ENCODE measurements at places on chromosomes 4 and X.

DNA sequence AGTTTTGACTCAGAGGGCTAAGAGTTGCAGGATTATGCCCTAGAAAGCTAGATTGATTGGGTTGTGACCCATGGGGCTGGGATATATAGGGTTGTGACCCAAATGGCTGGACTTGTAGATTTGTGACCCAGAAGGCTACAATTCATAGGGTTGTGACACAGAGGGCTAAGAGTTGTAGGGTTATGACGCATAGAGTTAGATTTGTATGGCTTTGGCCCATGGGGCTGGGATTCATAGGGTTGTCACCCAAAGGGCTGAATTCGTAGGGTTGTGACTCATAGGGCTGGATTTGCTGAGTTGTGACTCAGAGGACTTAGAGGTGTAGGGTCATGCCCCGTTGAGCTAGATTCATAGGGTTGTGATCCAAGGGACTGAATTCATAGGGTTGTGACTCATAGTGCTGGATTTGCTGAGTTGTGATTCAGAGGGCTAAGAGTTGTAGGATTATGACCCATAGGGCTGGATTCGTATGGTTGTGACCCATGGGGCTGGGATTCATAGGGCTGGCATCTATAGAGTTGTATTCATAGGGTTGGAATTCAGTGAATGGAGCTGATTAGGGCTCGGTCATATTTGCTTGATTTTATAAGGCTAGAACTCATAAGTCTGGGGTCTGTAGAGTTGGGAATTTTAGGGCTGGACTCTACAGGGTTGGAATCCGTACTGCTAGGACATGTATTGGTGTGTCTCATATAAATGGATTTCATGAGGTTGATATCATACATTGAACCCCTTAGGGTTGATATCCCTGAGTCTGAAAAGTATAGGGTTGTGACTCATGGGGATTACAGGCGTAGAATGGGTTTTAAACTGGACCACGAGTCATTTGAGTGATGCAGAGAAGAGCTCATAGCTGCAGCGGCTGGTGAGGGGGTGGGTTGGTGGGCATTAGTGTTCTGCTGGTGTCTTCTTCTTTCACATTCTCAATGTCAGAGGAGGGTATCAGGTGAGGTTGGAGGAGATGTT lies 125.7 kb downstream of the CRLF2 start:
- no peak for DNase-seq

GRCh38 chr4:168717847-168718246 lies 221.0 kb downstream of the PALLD start:
- DNase-seq = no peak

GRCh38 chr4:40515398-40516293 lies 114.0 kb downstream of the RBM47 start:
- no peak for DNase-seq

- DNase-seq = no peak
Observed at GRCh38 chr4:132827522-132827921, 321.6 kb upstream of the PCDH10 start.

DNA sequence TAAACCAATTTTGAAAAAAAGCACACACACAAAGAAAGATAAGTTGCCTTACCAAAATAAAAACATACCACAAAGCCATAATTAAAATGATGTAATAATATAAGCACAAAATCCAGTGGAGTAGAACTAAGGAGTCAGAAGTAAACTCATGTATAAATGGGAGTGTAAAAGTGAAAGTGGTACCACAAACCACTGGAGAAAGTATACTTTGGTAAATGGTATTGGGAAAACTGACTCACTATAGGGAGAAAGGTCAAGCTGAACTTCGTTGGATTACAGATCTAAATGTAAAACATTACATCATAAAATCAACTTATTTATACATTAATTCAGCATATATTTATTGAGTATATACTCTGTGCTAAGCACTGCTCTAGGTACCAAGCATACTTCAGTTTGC lies 46.3 kb upstream of the HHIP start:
- no peak for DNase-seq

DNA sequence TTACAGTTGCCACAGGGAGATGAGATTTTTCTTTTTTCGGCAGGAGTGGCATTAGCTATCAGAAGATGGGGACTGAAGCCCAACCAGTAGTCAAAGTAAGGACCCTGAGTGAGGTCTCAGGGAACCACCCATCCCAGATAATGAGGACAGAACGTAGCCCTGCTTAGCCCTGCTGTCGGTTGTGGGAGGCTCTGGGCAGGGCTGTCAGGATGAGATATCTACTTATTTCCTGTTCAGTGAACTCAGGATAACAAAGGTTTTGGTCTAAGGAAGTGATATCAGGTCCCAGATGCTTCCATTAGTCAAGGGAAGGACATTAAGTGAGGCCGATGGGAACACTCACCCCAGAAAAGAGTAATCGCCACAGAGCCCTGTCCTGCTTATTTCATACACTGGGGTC lies 2.3 kb downstream of the MAGEB16 start:
- no peak for DNase-seq

- DNase-seq = no peak
Observed at GRCh38 chr4:118351851-118352827, 664 bp downstream of the PRSS12 start.

DNA sequence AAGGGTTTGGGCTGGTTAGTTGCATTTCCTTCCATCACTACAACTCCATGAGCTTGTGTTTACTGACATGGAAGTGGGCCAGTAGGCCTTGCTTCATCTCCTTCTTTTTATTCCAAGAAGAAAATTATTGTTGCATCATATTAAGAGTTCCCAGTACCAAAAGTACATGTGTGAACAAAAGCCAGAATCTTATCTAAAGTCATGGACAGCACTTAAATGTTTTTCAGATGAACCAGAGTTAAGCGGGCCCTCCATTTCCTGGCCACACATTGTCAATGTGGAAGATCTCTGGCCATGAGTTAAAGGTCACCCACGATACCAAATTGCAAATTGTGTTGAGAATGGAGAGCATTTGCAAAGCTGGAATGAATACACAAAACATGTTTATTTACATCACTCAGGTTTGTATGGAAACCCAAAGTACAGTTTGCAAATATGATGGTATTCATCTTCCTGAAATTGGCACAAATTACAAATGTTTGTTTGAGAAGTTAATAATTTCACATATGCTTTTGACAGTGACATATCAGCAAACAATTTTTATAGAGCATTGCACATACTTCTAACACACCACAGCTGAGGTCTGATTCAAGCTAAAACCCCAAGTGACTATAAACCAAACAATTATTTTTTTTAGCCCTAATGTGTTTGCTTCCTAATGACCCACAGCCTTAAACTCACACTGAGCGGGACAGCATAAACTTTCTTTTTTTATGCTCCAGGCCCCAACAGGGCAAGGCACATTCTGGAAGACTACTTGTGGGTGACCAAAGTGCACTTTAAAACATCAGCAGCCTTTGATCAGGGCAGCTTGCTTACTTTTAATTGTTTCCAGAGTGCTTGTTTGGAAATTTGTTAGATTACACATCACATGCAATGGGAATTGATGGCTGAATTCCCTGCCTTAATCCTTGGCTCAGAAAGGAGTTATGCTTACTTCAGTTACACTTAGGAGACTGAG lies 502.9 kb upstream of the SLIT2 start:
- no peak for DNase-seq

DNA sequence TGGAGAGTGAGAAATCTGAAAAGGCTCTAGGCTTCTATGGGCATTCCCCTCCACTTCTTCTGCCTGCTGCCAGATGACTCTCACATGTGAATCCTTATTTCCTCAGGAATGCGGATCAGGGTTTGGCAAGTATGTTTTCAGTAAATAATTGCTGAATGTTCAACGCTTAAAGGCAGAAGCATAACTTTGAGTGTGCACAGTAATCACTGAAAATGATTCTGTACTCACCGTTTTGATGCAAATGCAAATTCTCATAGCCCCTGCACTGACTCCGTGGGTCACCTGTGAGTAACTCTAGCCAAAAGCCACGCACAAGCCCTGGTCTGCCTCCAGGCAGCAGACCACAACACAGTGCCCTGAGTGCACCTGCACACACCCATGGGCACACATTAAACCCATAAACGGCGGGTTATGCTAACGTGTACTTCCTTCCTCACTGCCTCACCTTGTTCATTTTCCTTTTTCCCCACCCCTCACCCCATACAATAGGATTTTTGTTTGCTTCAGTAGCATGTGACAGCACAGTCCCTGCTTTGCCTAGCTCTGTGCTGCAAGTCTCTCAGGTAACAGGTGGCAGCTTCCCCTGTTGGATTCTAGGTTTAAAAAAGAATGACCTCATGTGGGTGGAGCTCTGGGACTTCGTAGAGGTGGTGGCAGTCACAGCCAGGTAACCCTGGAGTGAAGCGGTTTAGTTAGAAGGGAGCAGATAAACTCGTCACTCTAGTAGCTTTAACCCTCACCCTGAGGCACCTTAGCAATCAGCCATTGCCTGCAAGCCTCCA lies at the start of gene ARHGEF38:
TSS of gene ARHGEF38 (plus strand) at position 656 of the 782 bp plus-strand sequence. CDS start 146 bp downstream, outside the sequence.
- no peak for DNase-seq

- no peak for DNase-seq
Observed at GRCh38 chr4:84495118-84495793, 3.8 kb downstream of the NKX6-1 start.

- DNase-seq = no peak
Observed at GRCh38 chrX:3820167-3820566, 106.7 kb upstream of the PRKX start.

DNA sequence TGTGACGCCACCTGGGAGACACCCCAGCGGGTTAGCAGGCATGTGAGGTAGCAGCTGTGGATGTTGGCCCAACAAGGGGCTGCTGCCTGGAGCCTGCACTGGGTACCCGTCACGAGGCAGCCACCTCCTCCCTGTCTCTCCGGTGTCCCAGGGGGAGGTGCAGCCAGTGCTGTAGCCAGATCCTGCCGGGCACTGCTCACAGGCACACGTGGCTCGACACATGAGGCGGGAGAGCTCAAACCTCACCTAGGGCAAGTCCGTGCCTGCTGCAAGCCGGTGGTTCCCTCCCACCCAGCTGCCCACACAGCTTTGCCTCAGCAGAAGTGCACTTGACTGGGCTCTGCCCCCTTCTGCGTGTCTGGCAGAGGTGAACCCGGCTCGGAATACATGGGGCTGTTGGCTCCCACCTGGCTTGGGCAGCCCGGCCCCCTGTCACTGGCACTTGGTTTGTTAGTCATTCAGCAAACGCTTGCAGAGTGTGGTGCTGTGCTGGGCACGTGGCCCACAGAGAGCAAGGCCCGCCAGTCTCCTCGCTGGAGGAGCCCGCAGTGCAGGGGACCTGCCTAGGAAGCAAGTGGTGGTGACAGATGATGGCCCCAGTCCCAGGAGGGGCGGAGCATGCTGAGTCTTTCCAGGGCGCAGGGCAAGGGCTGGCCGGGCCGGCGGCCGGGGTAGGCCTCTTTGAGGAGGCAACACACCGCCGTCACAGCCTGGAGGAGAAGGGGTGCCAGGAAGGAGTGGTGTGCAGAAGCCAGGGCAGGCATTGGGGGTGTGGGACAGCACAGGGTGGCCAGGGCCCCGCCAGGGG lies 10.1 kb upstream of the SH3TC1 start:
- DNase-seq = no peak

DNA sequence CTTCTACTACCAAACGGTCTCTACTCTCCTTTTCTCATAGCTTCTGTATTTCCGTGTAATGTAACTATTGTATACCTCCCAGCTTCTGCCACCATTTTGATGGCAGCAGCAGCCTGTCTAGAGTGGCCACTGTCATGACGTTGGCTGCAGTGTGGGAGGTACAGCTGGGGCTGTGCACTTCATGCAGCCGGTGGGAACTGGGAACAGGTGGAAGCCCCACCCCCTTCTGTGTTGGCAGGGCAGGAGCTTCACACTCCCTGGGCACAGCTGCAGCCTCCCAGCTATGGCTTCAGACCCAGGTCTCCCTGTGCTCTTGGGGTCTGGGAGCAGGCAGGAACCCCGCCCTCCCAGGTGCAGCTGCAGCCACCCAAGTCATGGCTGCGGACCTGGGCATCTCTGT lies 49.8 kb upstream of the SEC24B start:
- DNase-seq = no peak

GRCh38 chr4:14659286-14659685 lies 343.0 kb upstream of the CPEB2 start:
- no peak for DNase-seq

- no peak for DNase-seq
Observed at GRCh38 chrX:68175562-68175961, 257.7 kb downstream of the OPHN1 start.

DNA sequence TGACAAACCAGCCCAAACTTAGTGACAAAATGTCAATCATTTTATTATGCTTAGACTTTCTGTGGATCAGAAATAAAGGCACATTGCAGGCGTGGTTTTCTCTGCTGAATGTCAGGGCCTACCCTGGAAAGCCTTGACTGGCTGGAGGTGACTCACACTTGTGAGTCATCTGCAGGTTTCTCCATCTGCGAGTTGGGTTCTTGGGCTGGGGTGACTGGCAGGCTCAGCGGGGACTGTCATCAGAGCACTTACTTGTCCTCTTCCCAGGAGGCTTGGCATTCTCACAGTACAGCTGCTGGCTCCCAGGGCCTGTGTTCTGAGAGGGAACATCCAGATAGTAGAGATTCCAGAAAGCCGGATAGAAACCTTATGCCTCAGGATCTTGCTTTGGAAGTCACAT lies 153.8 kb upstream of the AGA start:
- DNase-seq = no peak

GRCh38 chrX:102185967-102186720 lies 29.0 kb upstream of the TCP11X1 start:
- no peak for DNase-seq

DNA sequence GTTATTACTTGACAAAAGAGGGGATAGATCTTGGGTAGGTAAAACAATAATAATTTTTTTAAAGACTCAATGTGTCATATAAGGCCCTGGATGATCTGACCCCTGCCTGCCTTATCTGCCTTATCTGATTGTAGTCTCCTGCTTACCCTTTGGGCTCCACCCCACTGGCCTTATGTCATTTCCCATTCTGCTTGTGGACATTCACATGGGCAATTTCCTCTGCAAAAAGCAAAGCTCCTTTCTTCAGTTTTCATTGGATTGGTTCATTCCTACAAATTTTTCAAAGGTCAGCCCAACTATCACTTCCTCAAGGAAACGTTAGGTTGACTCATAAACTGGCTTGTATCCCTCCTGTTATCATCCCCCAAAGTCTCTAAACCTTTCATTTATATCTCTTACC lies 15.7 kb upstream of the TET2 start:
- DNase-seq = no peak

DNA sequence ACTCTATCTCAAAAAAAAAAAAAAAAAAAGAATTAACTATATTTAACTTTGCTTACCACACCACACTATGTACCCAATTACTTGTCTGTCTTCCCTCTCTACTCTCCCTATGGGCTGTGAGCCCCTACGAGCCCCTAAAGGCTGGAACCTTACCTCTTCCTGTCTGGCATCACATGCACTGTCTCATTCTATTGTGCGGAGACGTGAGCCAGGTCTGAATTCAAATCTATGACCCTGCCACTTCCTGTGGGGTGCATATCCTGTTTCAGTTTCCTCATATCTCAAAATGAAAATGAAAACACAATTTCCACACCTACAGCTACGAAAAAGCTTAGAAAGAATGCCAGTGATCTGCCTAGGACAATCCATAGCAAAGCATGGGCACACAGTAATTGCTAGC lies 42.9 kb upstream of the HS3ST1 start:
- no peak for DNase-seq

DNA sequence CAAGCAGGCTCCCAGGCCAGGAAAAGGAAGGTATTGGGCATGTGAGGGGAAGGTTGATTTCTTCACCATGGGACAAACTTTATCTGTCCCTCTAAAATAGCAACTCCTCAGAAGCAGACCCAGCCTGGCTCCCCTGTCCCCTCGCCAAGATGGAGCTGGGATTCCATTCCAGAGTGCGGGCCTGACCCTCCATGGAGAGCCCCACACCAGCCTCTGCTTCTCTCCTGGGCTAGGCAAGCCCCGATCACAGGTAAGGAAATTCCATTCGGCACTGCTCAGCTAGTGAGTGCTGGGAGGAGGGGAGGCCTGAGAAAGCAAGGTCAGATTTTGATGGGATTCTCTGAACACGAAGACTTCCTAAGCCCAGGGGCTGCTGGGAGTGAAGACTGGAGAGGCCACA lies 98.4 kb downstream of the EFNB1 start:
- no peak for DNase-seq

Measured in stimulated activated CD4-positive, alpha-beta T cell treated with anti-CD3 and anti-CD28 coated beads, Interleukin-1b, Interleukin-23, amount 100 ng/mL, for 1 hour (primary cell).